Activated CD4-positive, CD25-positive, alpha-beta regulatory T cell treated with anti-CD3 and anti-CD28 coated beads, Interleukin-2, amount 50 U/mL, for 24 hours (primary cell): ENCODE measurements at places on chromosomes 2 and 18.

- no peak for ATAC-seq
Observed at GRCh38 chr2:131094463-131095281, 1.4 kb upstream of the FAM168B start.

- ATAC-seq: no peak
Observed at GRCh38 chr2:10465910-10466309, 17.8 kb upstream of the ODC1 start.

DNA sequence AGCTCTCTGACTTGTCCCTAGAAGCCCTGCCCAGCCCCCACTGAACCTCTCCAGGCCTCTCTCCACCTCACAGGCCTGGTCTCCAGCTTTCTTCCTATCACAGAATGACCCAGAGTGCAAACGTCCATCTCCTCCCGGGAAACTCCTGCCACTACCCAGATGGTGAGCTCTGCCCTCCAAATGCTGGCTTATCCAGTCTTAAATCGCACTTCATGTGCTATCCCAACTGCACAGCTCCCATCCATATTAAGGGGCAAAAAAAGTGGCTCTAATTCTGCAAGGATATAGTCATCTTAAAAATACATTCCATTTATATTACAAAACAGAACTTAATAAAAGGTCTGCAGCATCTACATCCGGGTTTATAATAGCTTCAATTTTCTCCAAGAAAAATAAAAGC is 70.8 kb upstream of the CDC42EP3 start:
- ATAC-seq: no peak

GRCh38 chr2:196563876-196564275 is 75.6 kb upstream of the CCDC150 start:
- no peak for ATAC-seq

DNA sequence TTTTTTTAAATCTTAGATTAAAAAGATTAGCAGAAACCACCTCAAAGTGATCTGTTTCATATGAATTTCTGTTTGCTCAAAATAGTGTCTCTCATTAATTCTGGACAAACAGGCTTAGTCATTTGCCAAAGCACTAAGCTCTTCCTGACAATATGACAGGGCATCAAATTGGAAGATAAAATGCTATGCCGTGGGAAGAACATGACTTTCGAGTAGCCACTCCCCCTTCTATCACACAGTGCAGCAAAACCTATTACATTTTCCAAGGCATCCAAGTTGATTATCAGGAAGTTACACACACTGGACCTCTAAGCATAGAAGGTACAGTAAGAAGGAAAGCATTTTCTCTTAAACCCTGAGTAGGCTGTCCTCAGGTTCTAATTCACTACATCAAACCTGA is 89.5 kb downstream of the STK39 start:
- no peak for ATAC-seq

- no peak for ATAC-seq
Observed at GRCh38 chr2:171771463-171771862, 84.2 kb downstream of the DYNC1I2 start.

- no peak for ATAC-seq
Observed at GRCh38 chr2:241811201-241811951, 2.4 kb downstream of the NEU4 start.

DNA sequence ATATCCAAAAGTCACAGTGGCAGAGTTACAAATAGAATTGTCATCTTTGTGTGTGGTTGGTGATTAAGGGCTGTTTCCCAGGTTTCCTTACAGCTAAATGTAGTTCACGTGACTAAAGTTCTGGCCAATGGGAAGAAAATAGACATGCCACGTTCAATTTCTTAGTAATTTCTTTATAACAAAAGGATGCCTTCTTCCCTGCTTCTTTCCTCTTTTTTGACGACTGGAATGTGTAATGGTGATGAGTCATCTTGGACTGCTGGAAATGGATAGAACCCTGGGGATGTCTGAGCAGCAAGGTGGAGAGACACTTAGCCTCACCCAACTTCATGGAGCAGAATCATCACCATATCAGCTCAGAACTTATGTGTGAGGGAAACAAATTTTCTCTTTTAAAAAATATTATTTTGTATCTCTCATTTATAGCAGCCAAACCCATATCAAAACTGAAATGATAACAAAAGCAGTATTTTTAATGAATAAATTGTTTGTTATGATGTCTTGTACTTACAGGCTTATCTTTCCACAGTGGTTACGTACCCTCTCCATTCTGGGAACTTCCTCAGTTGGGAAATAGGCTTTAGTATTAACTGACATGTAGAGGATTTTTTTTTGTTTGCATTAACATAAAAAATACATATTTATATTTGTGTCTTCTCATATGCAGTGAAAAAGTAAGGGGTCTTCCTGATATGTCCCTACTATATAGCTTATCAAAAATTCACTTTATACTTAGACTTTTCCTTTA is 91.1 kb upstream of the CDH2 start:
- no peak for ATAC-seq
